Fibroblast of upper back skin (primary cell): ENCODE measurements at places on chromosomes 6 and 20.

DNA sequence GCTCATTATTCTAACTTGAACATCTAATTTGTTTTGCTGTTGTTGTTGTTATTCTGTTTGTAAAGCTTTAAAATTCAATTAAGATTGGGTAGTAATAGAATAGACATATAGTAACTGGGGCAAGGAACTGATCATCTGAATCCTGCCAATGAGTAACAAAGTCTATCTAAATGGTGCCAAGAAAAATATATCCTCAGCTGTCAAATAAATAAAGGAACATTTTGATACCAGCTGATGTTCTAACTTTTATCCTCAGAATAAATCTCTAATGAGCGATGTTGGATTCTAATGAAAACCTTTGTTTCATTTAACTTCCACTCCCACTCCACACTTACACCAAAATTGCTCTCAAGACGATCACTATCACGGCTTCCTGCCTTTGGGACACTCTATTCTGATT, 210.9 kb downstream of the TINAG start:
- no peak for DNase-seq

- DNase-seq: no peak
These were observed 476 bp downstream of the IGF2R start for GRCh38 chr6:159969204-159969912.

DNA sequence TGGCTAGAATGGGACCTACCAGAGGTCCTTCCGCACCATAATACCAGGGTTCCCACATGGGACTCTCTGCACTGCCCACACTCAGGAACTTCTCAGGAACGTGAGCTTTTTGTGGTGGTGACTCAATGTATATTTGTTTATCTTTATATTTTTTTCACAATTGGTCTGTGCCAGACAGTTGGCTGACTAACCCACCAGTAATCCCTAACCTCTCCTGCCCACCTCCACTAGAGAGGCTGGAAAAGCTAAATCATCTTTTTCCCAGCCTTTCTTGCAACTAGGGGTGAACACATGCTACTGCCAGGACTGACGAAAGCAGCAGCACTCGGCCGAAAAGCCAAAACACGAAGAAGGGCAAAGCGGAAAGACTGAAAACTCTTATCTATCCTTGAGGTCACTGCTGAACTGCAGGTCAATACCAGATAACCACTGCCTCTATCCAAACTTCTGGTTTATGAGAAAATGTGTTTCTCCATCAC, 112.9 kb downstream of the TRERF1 start:
- DNase-seq: peak; percentile 94

DNA sequence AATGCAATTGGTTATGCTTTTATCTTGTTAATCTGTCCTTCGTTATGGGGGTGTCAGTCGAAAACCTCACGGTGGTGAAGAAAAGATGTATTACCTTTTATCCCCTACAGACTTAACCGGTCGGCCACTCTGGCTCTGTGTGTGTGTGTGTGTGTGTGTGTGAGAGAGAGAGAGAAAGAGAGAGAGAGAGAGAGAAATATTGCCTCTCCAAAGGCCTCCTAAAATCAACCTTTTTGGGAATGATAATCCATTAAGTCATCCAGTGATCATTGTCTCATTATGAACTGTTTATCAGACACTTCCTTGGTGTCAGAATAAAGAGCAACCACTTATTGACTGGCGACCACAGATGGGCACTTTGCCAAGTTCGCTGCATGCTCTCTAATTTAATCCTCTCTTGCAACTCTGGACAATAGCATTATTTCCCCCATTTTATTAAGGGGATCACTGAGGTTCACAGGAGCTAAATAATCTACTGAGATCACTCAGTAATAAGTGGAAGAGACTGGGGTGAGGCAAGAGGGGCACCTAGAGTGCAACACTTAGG, 30.7 kb downstream of the SLC35D3 start:
- DNase-seq: no peak

GRCh38 chr6:48429610-48430009, 318.6 kb upstream of the PTCHD4 start:
- DNase-seq: no peak

GRCh38 chr6:145632971-145633370, 102.3 kb downstream of the EPM2A start:
- DNase-seq: no peak

DNA sequence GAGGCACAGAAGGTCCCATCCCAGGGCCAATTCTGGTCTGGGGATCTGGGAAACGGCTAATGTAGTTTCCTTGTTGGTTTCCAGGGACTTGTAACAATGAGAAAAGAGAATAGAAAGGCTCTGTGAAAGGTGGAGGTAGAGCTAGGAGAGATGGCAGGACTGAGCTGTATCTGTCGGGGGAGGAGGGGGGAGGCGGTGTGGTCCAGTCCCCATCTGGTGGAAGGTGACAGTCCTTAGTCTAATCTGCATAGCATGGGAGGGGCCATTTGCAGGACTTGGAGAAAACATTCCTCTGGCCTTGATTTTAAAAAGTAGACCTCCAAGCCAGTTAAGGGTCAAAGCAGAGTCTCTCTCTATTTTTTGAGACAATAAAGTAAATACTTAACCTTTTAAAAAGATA, 137.1 kb downstream of the DNAH8 start:
- no peak for DNase-seq

- no peak for DNase-seq
These were observed 1.1 kb downstream of the BPIFB2 start for GRCh38 chr20:33008336-33009213.

- no peak for DNase-seq
These were observed 46.0 kb downstream of the CPXM1 start for GRCh38 chr20:2754424-2754823.

DNA sequence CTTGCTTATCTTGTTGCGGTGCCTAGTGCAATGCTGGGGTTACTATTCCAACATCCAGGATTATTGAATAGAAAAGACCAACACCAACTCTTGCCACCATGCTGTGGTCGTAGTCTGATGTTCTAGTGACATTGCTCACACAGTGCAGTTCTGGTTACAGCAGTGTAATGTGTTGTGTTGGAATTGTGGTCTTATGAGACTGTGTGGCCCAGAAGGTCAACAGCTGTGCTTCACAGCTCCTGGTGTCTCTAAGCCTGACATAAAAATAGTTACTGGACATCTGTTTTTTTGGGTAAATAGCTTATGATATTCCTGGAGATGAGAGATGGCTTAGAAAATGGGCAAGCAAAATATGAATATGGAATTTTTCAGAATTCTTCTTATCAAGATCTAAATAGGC, 57.6 kb downstream of the SLC22A2 start:
- DNase-seq: no peak

DNA sequence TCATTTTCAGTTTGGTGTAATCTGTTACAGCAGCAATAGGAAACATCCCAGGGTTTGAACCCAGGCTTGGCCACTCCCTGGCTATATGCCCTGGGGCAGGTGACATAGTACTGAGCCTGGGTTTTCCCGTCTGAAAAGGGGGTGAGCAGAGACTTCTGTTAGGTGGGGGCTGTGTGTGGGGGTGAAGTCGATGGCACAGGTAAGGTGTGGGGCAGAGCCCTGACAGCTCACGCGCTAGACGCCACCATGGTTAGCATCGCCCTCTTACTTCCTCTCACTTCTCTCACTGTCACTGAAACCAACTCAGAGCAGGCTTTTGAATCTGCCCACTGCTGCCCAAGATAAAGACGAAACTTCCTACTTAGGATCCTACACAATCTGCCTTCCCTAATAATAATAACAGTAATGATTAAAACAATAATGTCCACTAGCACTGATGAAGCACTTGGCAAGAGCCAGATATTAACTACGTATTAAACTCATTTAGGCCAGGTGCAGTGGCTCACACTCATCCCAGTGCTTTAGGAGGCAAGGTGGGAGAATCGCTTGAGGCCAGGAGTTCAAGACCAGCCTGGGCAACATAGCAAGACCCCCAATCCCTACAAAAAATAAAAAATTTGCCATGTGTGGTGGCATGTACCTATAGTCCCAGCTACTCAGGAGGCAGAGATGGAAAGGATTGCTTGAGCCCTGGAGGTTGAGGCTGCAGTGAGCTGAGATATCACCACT, 117.9 kb upstream of the PTPN1 start:
- no peak for DNase-seq

- DNase-seq: no peak
These were observed 589 bp upstream of the PDCD2 start for GRCh38 chr6:170584954-170585498.

GRCh38 chr6:109103942-109104341, 8.6 kb downstream of the CEP57L1 start:
- DNase-seq: no peak

- peak; percentile 14 for DNase-seq
These were observed 31.1 kb downstream of the EPM2A start for GRCh38 chr6:145704143-145704781.

DNA sequence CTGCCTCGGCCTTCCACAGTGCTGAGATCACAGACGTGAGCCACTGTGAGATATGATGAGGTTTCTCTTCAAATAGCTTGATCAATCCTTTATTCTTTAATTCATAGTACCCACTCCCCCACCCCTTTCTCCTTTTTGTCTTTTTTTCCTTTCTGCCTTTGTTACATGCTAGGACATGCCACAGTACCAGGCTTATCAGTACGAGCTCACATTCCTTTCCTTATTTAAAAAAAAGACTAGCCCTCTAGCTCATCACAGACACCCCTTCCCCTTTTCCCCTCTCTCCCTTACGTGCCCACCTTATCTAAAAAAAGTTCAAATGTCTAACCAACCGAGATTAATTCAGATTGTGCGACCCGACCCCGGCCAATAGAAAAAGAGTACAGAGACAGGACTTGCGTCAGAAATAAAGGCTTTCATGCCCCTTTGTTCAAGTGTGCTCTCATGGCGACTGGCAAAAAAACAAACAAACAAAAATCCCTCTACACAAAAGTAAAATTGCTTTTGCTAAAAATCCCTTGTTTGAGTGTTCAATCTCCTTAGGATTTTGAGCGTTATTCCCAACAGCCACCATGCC, 49.2 kb downstream of the MRAP2 start:
- no peak for DNase-seq

DNA sequence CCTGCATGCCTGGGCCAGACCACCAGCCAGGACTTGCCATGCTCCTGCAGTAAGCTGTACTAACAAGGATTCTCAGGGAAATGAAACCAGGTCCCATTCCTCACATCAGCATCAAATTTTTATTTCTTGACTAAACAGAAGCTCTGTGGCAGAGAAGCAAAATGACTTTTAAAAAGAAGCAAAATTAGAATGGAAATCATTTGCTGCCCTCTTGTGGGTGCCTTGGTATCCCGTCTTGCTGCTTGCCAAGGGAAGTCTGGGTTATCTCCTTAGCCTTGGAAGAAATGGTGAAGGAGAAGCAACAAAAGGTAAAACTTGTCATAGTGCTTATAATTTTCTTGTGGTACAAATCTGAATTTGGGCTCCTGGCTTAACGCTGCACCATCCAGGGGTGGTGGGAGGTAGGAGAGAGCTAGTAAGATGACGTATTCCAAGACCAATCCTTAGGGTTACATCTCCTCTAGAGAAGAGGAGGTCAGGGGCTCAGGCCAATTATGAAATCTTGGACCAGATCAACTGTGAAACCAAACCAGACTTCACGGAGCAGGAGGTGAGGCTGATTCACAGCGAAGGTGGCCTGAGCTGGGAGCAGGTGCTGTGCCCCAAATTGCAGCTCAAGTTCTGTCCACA, 107.5 kb downstream of the FAXC start:
- peak; percentile 12 for DNase-seq

- DNase-seq: no peak
These were observed 111.4 kb upstream of the CLDN20 start for GRCh38 chr6:155152211-155153076.

DNA sequence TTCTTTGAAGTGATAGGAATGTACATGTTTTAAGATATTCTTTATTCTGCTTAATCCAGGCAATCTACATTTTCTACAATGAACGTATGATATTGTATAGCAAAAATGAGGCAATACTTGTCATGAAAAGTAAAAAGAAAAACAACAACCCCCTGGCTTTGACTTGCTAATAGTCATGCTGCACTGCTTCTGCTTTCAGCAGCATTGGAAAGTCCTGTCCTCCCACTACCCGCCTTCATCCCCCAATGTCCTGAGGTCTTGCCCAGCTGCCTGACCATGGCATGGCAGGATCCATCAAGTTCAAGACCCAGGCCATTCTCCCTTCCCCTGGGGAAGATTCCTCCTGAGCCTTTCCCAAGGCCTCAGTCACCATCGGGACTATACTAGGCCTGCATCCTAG, 156.5 kb downstream of the SH3BGRL2 start:
- no peak for DNase-seq

GRCh38 chr6:80143419-80143937, 37.0 kb downstream of the BCKDHB start:
- DNase-seq: peak; percentile 91

- DNase-seq: no peak
These were observed 76.5 kb upstream of the TMEM170B start for GRCh38 chr6:11460837-11461661.

DNA sequence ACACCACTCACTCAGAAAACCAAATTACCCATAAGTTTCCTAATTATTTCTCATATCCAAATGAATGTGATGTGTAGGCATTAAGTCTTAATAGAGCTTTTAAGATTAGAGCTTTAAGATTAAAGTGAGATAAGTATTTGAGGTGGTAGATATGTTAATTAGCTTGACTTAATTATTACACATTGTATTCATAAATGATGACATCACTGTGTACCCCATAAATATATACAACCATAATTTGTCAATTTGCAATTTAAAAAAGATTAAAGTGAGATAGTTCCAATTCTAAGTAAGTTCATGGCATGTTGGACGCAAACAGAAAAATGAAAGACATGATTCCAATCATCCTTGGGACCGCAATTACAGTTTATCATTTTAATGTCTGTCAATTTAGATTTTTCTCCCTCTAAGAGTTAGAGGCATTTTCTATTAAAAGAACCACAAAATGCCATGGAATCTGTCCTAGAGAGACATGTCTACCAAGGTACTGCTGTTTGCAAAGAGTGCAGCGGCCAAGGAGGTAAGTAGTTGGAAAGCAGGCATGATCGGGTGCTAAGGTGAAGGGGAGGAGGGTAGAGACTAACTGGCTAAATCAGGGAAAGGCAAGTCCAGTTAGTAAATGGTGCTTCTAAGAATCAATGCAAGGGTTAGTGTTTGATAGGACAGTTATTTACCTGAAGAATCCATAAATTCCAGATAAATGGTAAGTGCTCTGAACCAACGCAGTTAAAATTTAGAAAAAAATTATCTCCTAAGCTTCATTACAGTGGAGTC, 65.7 kb downstream of the CHD6 start:
- DNase-seq: no peak

- no peak for DNase-seq
These were observed 10.4 kb upstream of the SNPH start for GRCh38 chr20:1255675-1256074.

GRCh38 chr6:73955800-73956199, 259.8 kb downstream of the CD109 start:
- no peak for DNase-seq

GRCh38 chr6:155106456-155107115, 111.5 kb downstream of the TIAM2 start:
- DNase-seq: no peak
